ENCODE measurements at places on chromosomes 6 and 20.

DNA sequence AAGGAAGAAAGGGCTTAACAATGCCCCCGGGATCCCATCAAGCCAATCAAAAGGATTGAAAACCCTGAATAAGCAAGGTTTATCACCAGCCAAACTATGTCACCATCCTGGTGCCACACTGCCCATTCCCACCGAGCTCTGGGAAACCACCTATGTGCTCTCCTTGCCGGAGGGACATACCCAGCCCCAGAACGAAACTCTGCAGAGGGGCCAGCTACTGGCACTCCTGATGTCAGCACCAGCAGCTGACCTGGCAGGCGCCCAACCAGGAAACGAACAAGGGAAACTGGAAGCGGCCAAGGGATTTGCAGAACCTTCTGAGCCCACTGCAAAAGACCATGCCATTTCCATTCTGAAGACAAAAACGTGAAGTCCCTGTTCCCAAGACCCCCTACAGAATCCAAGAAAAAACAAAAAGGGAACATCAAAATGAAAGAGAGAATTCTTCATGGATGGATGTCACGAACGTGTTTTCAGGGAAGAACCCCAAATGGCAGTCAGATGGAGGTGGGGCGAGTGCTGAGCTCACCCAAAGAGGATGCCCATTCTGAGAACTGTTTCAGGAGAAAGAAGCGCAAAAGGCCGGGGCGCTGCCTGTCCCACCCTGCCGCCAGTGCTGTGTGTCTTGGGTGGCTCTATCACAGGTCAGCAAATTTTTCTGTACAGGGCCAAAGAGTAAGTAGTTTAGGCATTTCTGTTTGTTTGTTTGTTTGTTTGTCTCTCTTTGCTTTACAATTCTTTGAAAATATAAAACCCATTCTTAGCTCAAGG lies 305.2 kb downstream of the ESR1 start:
- DNase-seq = no peak

DNA sequence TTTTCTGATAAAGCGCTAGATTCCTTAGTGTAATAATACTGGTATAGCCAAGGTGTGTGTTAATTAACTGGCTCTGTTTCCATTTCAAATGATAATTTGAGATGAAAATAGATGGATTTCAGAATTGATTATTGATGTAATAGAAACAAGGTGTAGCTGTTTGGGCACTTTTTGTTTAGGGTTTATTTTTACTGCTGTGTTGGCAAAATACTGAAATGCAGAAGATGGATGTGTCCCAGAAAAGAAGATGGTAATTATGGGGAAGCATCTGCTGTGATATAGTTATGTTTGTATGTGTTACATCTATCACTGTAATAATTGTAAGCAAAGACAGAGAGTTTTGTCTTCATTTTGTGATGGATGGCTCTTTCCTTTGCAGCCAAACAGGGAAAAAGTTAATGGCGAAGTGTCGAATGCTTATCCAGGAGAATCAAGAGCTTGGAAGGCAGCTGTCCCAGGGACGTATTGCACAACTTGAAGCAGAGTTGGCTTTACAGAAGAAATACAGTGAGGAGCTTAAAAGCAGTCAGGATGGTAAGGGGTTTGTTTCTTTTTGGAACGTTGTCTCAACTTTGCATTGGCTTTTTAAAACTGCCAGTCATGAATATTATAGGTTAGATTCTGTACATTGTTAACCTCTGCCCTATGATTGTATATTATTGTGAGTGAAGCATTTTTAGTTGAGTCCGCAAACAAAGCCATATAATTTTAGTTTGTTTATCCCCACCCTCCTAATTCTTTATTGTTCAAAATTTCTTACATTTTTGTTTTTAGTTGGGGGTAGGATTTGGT lies 8.6 kb upstream of the ACAT2 start:
- DNase-seq = no peak

- no peak for DNase-seq
Measured at GRCh38 chr20:57804470-57805250, 94.8 kb upstream of the PMEPA1 start.

- peak; percentile 42 for DNase-seq
Measured at GRCh38 chr20:62953839-62954703, 1.6 kb downstream of the SLC17A9 start.

- DNase-seq = no peak
Measured at GRCh38 chr20:38043512-38044300, 10.2 kb downstream of the RPRD1B start.

- DNase-seq = no peak
Measured at GRCh38 chr6:78561015-78561414, 306.3 kb upstream of the IRAK1BP1 start.

DNA sequence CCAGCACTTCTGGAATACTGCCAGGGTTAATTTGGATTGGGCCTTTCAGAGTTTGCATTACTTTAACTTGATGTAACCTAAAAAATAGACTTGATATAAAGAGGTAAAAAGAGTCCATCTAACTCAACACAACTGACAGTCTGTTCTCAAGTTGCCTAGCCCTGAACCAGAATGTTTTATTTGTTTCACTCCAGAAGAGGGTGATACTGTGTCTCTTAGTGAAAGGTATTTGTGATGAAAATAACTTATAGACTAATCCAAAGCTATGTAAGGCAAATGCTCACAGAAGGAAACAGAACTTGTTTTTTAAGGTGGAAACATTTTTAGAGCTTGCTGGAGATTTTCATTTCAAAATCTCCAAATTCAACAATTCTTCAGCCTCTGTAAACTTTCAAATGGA lies 469.1 kb upstream of the RUNX2 start:
- DNase-seq = no peak

DNA sequence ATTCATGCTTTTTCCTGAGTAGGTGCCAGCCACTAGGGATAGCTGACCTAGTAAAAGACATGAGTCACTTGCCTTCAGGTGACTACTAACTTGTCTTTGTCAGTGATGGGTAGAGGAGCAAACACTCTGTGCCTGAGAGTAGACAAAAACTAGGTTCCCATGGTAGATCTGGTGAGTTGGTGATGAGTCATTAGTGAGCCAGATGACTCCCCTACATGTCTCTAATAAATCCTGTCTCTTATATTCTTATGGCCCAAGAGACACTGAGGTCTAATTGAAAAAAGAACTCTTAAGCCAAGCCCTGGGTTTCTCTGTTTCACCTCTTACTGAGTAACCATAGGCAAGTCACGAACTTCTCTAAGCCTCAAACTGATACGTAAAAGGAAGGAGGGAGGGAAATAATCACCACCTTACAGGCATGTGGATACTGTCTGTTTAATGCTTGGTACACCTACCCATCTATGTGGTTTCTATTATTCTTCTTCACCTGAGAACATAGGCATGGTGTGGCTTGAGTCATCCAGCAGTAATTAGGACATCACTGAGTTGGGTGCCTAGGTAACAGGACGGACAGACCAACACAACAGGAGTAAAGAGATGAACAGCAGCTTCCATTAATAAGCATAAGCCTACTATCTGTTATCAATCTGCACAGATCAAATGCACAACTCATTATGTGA lies 20.3 kb downstream of the TTPAL start:
- DNase-seq = peak; percentile 30

GRCh38 chr6:5634525-5634924 lies 372.2 kb downstream of the NRN1 start:
- no peak for DNase-seq

GRCh38 chr6:103326760-103327757 lies 1532.7 kb downstream of the HACE1 start:
- no peak for DNase-seq

DNA sequence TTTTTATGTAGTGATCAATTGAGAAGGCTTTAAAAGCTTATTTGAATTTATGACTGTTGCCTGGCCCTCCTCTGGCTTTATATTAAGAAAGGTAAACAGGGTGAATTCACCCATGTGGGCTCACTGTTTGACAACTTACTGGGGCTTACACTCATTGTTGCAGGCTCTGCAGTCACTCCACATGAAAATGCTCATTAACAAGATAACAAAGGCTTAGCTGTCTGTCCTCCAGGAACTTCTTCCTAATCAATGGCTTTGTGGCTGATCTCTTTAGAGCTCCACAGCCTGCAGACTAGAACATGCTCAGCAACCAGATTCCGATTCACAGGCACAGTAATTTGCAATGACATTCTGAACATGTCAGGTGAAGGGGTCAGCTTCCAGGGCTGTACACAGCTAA lies 323.2 kb upstream of the MAN1A1 start:
- DNase-seq = no peak

- DNase-seq = no peak
Measured at GRCh38 chr20:41006936-41007474, 21.6 kb upstream of the TOP1 start.

DNA sequence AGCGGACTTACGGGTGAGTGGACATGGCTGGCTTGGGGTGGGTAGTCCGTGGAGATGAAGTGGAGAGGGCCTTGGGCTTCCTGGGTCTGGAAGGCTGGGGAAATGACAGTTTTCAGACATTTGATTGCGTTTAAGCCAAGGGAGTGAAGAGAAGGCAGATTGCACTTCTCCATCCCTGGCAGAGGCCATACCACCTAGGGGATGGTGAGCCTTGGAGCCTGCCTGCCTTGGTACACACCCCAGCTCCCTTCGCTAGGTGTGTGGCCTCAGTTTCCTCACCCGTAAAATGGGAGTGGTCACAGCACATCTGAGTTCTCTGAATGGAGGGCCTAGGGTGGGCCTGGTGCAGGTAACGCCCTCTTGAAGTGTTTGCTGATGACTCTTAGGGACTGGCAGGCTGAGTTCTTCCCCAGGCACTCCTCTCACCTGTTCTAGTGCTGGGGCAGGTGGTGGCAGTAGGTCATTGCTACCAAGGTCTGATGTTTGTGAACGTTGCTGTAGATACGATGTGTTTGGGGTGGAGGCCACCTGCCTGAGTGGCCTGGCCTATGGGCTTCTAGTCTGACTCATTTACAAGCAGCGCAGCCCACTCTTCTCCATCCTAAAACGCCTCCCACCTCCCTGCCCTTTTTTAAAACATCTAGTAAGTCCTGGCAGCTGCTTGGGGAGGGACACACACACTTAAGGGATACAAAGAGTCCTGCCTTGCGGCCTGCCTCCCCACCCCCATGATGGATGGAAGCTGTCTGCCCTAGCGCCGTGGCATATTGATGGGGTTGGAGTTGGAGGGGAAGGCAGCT lies 2.3 kb downstream of the RBM38 start:
- DNase-seq = no peak

- DNase-seq = no peak
Measured at GRCh38 chr6:3453413-3454272, 3.2 kb downstream of the SLC22A23 start.

DNA sequence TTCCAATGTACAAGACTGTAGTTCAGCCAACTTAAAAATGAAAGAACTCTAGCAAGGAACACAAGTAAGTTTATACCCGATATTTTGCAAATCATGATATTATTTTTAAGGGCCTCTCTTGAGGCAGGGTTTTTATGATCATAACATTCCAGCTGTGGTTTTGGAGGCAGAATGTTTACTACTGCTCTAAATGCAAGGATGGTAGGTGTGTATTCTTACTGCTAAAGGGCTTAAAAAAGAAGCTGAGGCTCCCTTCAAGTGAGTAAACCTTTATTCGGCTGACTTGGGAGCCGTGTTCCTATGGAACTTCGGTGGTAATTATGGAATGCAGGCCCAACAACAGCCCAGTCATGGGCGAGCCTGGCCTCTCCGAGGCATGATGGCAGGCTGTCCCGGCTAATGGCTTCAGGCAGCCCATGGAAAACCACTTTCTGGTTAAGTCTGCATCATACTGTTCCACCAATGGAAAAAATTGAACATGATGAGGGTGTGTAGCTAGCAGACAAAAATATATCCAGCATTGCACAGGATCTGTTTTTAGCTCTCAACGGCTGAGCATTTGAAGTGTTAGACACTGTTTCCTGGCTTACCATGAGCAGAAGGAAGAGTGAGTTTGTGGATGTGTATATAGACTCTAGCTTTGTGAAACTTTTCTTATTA lies 111.5 kb downstream of the TIAM2 start:
- DNase-seq = no peak
